ENCODE measurements at places on chromosomes 2 and 18.

DNA sequence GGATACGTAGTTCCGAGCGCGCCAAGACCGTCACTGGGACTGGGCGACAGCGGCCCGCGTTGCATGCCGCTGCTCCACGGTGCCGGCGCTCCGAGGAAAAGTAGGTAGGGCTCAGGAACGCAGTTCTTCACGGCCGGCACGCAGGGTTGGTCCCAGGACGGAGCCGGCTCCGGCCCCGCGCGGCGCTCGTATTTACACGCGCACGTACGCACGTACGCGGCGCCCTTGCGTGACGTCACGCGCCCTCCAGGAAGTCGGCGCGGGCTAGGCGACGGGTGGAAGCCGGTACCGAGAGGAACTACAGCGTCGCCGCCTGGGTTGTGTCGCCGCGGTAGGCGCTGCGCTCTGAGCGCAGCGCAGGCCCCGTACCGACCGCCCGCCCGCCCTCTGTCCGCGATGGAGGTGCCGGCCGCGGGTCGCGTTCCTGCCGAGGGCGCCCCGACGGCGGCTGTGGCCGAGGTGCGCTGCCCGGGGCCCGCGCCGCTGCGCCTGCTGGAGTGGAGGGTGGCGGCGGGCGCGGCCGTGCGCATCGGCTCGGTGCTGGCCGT lies at the start of gene CTDP1:
Gene CTDP1, plus strand, starts transcription at position 252 of the 548 bp plus-strand sequence. Its CDS starts 145 bp downstream, at position 397.
- peak; percentile 100 for DNase-seq

- DNase-seq = no peak
Observed at GRCh38 chr2:201746551-201746950, 34.2 kb downstream of the ALS2 start.

DNA sequence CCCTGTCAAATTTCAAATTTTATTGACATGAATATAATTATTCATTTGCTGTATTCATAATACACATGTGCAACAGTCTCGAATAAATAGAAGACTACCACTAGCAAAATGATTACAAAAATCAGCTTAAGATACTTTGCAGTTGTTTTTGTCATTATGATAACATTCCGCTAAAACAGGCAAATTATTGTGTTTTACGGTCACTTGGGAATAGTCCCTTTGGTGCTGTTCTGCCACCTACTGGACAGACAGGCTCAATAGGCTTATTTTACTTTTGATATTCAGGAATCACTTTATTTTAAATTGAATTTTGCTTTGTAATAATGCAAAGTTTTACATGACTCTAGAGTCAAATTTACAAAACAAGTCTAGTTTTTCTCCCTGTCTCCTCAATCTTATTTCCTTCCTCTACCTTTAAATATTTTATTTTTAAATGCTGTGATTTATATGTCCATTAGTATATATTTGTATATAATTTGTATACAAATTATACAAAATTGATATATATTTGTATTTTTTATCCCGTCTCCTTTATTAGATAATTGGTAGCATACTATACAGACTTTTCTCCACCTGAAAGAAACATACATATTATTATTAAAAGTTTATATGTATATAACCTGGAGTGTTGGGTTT lies 456.3 kb downstream of the DLGAP1 start:
- DNase-seq = no peak

DNA sequence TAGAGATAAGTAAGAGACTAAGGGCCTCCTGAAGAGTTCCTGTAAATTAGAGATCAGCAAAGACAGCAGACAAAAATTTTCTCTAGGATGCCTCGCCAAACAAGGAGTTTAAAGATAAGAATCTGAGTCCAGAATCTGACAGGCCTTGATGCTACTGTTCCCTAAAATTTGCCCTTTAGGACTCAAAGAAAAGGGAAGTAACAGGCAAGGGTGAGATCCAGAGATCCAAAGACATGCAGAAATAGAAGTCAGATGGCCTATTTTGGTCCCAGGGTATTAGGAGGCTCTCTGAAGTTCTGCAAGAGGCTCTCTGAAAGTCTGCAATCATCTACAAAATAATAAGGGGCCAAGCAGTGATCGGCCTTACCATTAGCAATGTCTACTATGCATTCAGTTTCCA lies 33.0 kb downstream of the GALNT5 start:
- no peak for DNase-seq

DNA sequence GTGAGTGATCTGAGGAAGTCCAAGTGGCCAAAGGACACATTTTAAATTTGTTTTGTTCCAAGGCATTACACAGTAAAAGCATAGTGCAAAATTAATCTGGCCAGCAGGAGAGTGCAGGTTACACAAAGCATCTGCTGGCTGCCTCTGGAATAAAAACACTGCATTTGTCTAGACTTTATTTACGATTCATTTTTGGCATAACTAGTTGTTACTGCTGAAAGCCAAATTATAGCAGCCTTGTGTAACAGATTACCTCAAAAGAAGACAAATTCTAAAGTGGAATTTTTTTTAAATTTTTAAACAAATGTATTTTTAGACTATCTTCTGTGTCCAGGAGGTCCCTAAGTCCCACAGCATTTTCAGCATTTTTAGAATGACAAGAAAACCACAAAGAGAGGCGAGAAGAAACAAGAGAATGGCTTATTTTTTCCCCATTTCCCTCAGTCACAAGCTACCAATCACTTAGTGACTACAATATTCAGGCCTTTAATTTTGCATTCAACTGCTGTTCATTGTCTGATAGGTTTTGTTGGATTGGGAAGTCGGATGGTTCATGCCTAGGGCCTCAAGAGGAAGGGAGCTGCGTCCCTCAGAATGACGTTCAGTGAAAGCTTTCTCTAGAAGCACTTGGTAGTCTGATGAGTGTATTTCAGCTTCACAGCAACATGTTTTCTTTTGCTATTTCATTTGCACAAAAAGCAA lies 46.0 kb downstream of the TMEFF2 start:
- no peak for DNase-seq

- peak; percentile 55 for DNase-seq
Observed at GRCh38 chr2:241895712-241896641, 26.4 kb downstream of the RTP5 start.

DNA sequence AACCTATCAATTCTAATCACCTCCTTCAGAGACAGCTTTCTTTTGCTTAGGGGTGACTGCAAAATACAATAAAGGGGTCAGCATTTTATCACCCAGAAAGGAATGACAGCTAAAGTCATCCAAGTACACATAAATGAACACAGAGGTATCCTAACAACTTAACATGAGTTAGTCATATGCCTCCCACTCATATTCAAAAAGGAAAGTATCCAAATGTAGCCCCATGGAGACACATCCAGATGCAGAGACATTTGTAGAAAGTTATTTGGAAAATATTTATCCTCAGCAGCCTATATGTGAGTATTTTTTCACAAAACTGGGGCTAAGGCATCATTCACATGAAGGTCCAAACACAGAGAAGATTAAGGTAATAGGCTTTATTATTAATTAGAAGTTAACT lies 1579.7 kb upstream of the SLC39A10 start:
- DNase-seq = no peak

- peak; percentile 69 for DNase-seq
Observed at GRCh38 chr2:200306931-200307723, 634 bp downstream of the SPATS2L start.

DNA sequence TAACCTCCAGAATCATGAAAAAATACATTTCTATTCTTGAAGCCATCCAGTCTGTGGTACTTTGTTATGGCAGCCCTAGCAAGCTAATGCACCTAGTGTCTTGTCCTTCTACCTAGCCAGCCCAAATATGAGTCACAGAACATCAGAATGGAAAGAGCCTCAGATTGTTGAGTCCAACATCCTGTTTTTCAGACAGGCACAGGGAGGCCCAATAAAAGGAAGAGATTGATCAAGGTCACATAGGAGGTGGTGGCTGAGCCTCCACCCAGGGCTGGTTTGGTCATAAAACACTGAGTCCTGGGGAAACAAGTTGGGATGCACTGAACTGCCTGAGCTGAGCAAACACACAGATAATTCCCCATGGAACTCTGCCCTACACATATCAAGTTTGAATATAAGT lies 195.5 kb downstream of the TTC32 start:
- no peak for DNase-seq

DNA sequence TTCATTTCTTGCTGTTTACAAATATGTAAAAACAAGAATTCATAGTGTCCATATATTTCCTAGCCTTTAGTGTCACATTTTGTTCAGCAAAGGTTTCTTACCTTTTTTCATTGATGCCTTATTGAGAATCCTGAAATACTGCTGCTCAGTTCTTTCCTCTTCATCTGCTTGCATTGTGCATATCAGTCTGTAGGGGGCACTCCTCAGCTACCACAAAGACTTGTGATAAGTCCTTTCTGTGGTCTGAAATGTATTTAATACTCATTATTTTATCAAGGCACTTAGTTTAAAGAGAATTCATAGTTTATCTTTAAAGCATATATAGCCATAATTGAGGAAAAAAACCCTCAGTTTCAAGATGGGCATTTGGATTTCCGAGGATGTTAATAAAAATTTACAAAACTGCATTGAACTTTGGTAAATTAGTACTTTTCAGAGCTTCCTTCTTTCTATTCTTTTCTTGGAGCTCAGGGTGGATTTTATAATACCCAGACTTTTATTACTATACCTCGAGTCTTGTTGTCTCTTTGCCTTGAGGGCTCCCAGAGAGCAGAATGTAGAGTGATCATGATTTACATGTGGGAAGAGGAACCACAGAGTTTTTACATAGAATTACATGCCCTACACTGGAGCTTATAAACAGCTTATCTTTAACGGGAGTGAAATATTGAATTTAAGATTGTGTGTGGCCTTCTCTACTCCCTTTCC lies 570.1 kb downstream of the PLCL1 start:
- DNase-seq = peak; percentile 40

DNA sequence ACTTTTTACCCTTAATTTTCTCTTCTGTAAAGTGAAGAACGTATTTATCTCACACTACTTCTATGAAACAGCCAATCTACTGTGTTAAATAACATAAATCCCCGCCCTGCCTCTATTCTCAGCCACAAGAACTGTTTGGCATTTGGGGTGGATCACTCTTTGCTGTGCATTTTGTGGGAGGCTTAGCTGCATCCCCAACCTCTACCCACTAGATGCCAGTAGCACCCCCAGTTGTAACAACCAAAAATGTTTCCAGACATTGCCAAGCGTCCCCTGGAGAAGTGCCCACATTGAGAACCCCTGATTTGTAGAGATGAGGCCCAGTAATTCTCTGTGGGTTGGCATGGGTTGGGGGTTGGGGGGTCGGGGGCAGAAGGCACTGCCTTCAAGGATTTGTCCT lies 94.7 kb upstream of the BOD1L2 start:
- DNase-seq = no peak

- DNase-seq = no peak
Observed at GRCh38 chr2:162480067-162480466, 136.1 kb downstream of the GCA start.

- DNase-seq = no peak
Observed at GRCh38 chr2:192029089-192029488, 165.6 kb downstream of the TMEFF2 start.

DNA sequence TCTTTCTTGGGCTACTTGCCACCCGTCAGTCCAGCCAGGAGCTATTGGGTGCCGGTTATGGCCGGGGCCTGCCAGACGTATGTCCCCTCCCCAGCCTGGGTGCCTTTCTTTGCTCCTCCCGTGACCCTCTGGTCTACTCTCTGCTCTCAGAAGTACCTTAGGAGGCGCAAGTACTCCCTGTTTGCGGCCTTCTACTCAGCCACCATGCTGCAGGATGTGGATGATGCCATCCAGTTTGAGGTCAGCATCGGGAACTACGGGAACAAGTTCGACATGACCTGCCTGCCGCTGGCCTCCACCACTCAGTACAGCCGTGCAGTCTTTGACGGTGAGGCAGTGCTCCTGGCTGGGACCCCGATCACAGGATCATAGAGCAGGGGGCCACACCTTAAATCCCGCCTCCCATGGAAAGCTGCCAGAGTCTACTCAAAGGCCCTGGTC lies 99.5 kb downstream of the DYSF start:
- DNase-seq = no peak

GRCh38 chr2:19355416-19355821 lies 3.0 kb downstream of the OSR1 start:
- peak; percentile 68 for DNase-seq

DNA sequence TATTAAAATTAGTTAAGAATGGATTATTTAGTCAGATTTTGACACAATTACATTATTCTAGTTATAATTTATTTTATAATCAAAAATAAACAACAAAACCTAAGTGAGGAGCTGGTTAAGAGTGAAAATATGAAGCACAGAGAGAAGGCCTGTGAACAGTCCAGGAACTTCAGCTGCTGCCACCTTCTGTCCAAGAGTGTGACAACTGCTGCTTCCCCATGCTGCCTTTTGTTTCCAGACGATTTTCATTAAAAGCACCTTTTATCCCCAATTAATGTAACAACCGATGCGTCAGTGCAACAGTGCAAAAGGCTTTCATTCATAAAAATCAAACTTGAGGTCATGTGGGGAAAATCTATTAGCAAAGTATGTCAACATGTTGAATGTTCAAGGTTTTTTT lies 363.6 kb downstream of the CTNNA2 start:
- no peak for DNase-seq

GRCh38 chr2:98776136-98776535 lies 45.2 kb upstream of the MGAT4A start:
- no peak for DNase-seq

GRCh38 chr2:128457716-128458115 lies 139.0 kb upstream of the HS6ST1 start:
- no peak for DNase-seq

DNA sequence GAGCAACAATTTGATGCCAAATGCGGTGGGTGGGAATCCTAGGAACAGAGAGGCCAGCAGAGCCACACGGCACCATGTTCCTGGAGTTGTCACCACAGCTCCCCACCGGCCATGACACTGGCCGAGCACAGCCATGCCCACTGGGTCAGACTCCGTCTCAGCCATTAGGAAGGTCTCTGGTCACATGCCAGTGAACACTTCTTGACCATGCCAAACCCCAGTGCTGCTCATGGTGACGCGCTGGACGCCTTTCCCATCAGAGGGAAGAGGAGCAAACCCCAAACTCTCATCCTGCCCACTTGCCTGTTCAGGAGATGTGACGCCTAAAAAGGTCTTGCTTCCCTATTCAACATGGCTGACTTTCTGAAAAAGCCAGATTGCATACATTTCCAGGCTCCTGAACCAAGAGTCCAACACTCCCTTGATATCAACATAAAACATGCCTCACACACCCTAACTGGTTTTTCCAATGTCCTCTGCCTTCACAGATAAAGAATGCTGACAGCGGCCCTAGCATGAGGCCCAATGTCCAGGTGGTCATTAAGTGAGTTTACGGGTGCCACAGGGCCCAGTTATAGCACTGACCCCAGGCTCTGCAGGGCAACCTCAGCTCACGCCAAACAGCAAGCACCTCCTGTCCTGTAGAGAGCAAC lies 31.9 kb downstream of the TFCP2L1 start:
- DNase-seq = no peak

- no peak for DNase-seq
Observed at GRCh38 chr2:45640576-45640975, 10.9 kb upstream of the PRKCE start.

DNA sequence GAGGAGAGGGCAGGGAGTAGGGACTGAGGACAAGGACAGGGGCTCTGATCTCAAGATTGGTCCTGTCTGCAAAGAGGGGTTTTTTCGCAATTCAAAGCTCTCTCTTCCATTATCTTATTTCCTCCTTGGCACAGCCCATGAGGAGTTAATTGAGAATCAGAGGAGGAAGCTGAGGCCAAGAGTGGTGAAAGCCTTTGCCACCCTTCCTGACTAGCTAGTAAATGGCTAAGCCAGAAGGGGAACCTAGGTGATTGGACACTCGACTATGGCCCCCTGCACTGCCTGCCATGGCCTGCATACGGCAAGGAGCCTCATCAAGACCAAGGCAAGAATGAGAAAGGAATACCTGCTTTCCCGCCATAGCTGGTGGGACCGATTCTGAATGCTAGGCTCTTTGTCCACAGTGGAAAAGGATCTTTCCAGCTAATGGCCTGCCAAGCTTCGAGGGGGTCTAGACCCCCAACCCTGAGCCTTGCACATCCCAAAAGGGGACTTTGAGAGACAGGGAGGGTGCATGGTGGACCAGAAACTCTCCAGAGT lies 237.9 kb downstream of the HAUS1 start:
- no peak for DNase-seq
